Activated CD8-positive, alpha-beta memory T cell treated with anti-CD3 and anti-CD28 coated beads, Interleukin-2, amount 10 ng/mL, durations not matched to agents 7 days and 5 days (primary cell): ENCODE measurements at places on chromosomes 1 and 21.

GRCh38 chr1:243495442-243496186, 239.8 kb downstream of the SDCCAG8 start:
- DNase-seq: peak; percentile 29

- no peak for DNase-seq
These were observed 412.7 kb upstream of the VAMP3 start for GRCh38 chr1:7358425-7358824.

GRCh38 chr1:186009039-186009737, 275.0 kb downstream of the HMCN1 start:
- DNase-seq: no peak

GRCh38 chr1:7680207-7680954, 90.7 kb upstream of the VAMP3 start:
- no peak for DNase-seq

DNA sequence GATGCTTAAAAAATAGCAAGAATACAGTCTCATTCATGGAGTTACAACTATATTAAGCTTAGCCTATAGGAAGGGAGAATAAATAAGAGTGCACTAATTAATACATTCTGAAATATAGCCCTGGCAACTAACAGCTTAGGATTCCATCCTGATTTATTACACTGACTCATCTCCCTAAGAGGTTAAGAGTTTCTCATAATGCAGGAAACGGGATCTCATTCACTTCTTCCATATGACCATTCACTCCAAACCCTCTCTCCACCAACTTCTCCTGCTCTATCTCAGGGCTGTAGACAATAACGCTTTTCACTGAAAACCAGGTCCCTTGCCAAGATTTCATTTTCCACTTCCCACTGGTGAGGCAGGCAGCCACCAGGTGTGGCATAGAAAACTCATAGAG, 168.5 kb upstream of the PLD5 start:
- no peak for DNase-seq

- DNase-seq: no peak
These were observed 27.1 kb upstream of the VTCN1 start for GRCh38 chr1:117237726-117238381.

DNA sequence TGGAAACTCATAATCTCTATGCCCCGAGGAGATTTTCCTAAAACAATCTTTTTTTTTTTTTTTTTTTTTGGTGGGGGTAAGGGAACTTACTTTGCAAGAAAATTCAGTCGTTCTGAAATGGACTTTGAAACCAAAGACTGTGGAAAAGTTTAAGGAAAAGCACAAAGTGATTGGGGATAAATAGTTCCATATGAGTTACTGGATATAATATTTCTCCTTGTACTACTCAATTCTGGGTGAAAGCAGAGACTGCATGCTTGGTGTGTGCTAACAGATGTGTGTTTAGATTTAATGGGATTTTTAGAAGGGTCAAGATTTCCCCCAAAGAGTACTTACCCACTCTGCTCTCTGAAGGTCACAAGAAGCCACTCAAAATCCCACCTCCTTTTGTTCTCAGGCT, 204.9 kb upstream of the USP24 start:
- no peak for DNase-seq

DNA sequence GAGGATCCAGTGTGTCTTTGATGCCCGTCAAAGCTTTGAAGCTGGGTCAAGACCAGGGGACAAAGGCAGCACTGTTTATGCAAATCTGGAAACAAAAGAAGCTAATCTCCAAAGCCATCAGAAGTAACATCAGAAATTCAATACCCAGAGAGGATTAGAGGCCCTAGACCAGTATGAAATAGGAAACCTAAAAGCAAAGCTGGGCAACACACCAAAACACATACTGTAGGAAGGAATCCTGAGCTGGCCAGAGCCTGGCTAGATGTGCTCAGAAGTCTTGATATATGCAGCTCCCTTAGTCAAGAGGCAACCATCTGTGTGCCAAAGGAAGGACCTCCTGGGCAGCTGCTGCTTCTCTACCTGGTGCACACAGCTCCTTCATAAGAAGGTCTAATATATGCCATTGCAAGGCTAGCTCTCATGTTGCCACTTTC, 12.3 kb downstream of the COLGALT2 start:
- DNase-seq: no peak

- DNase-seq: peak; percentile 45
These were observed 347.2 kb downstream of the DISC1 start for GRCh38 chr1:231973830-231974229.

- DNase-seq: peak; percentile 60
These were observed 87.7 kb downstream of the MAN1C1 start for GRCh38 chr1:25704267-25704691.

- DNase-seq: no peak
These were observed 9.8 kb downstream of the SLC9A1 start for GRCh38 chr1:27144920-27145661.
